ENCODE measurements at places on chromosomes 5 and 9. TPM values are rescaled to one million over a fixed set of nuclear protein-coding genes. Genes with fewer than 3 reads are reported as not detected.

Gene CDC20B
- not detected for total RNA-seq

Gene MEIKIN
- not detected for total RNA-seq

DNA sequence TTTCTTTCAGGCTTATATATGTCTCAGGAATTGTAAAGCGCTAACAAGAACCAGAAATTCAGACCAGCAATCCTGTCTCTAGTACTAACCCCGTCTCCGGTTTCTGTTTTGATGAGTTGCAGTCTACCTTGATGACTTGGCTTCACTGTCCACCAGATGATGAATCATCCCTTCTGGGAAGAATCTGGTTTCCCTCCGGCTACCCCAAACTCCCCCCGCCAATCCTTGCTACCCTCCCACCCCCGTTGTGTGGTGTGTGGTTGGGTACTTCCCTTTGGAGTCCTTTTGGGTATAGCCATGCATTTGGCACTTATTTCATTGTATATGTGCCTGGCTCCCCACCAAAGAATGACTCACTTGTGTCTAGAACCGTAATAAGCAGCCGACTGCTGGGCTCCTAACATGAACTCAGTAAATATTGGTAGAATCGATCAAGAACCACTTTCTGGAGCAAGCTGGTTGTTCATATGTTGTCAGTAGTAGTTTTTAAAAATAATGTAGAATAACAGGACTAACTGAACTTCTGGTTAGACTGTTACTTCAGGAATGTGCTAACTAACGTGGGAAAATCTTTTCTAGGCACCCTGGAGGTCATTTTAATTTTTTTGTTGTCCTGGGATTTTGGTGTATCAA, 8.3 kb upstream of the TGFBI start:
- H3K4me1 ChIP-seq: peaks cover 42% of the 10 kb centered on the region
- H3K36me3 ChIP-seq: no peaks in the 10 kb centered on the region

- no peaks in the 10 kb centered on the region for H3K4me1 ChIP-seq
- H3K4me3 ChIP-seq: peak overlapping the region; percentile 62
- no peaks in the 10 kb centered on the region for H3K27me3 ChIP-seq
- DNase-seq: peak; percentile 73
- H3K27ac ChIP-seq: no peak overlapping the region
Observed at GRCh38 chr5:80082731-80083100, 47.6 kb downstream of the THBS4 start.

DNA sequence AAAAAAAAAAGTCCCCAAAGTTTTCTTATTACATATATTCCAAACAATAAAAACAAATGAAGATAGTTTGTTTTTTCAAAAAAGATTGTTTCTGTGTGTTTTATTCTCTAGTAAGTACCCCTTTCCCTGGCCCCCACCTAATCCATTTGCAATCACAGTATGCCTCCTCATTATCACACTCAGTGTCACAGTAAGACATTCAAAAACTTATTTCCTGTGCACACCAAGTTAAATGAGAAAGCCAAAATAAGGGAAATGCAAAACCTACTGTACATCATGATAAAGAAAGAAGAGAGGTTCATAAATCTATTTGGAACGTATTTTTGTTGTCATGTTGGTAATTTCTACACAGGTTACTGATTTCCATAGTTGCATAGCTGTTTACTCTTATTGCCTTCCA, 62.3 kb downstream of the ST8SIA4 start:
- no peak overlapping the region for H3K4me3 ChIP-seq
- no peak for DNase-seq
- H3K27ac ChIP-seq: peak overlapping the region; percentile 32
- no peaks in the 10 kb centered on the region for H3K27me3 ChIP-seq
- H3K4me1 ChIP-seq: peaks cover 45% of the 10 kb centered on the region
- no peaks in the 10 kb centered on the region for H3K36me3 ChIP-seq
